Activated CD4-positive, alpha-beta T cell treated with anti-CD3 and anti-CD28 coated beads for 1 hour (primary cell): ENCODE measurements at places on chromosomes 1 and 21.
A peak's percentile ranks its signal among the peaks of the same experiment; 100 is the strongest.

DNA sequence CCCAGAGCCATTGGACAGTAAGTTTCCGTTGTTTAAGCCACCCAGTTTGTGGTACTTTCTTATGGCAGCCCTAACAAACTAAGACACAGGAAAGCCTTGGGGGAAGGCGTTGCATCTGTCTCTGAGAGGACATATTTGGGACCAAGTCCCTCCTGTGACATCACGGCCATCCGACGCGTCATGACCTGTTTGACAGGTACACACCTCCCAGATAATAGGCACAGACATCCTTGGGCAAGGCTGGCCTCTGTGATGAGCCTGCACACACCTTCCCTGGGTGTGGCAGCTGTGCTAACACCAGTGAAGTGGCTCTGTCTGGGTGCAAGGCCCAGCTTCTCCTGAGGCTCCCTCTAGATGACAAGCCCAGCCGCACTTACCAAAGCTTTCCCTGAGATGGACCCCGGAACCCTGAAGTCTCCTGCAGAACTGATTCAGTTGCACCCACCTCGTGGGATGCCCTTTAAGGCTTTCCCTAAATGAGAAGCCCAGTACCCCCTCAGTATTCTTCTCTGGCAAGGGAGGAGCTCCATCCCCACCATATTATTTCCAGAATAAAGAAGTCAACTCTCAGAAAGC is 136.5 kb downstream of the ZSCAN20 start:
- no peak for DNase-seq

- DNase-seq, result no peak
Measured at GRCh38 chr1:28755701-28756100, 19.0 kb downstream of the YTHDF2 start.

DNA sequence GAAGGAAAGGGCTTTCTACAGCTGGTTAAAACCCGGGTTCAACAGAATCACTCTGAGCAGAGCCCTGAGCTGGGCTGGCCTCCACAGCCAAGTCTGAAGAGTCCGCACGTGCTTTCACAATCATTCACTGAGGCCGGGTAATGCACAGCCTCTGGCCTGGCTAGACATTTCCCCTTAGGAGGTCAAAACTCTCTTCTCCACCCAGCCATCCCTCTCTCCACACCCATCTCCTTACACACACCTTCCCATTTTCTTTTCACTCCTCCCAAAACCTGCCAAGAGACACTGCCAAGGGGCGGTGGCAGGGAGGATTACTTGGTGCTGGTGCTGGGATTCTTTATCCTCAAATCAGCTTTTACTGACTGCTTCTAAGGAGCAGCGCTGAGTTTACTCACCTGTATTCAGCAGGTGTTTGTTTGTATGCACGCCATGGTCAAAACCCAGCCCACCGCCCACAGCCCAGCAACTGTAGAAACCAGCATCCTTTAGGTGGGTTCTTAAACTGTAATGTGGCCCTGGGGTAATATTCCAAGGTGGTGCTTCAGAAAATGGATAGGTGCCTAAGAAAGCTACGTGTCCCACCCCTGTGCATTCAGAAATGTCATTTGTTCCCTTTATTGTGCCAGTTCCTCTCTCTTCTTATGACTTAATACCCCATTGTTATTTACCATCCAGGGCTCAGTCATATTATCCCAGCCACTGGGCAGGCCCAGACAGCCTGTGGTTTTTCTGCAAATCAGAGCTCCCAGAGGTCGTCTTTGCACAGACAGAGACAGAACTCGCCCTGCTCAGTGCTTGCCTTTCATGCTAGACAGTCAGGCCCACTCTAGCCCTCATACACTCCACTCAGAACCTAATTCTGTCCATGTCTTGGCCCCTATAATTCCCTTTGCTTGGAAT is 80.2 kb downstream of the ADSS2 start:
- DNase-seq, result no peak

DNA sequence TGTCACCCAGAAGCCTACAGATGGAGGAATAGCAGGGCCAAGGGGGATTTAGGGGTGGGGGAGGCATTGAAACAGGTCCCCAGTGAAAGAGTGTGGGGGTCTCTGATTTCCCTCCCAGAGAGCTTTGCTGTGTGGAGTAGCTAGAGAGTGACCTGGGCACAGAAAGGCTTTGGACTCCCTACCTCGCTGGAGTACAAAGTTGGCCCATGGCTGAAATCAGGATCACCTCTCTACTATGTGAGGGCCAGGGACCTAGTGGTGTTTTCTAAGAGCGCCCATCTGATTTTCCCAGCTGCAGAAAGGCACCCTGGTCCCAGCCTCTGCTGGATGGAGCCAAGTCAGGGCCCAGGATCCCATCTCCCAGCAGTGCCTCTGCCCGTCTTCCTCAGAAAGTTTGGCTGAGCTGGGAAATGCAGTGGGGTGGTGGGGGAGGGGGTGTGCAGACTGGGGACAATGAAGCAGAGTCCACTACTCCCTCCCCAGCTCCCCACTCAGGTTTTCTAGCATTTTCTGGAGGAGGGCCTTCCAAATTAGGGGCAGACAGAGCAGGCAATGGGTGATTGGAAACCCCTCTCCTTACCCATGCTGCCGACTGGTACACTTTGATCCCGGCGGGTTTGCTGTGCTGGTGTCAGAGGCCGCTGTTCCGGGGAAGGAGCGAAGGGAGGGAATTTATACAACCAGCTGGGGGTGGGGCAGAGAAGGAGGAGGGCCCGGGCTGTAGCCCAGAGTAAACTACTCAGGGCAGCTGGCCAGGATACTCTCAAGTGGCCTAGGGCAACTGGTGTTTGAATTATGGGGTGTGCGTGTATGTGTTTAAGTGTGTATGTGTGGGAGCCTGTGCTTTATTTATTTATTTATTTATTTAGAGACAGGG is at the start of gene SELENBP1:
SELENBP1 (minus strand) TSS at position 648 of the 877 bp plus-strand sequence; CDS start at position 584, 64 bp downstream.
- no peak for DNase-seq

DNA sequence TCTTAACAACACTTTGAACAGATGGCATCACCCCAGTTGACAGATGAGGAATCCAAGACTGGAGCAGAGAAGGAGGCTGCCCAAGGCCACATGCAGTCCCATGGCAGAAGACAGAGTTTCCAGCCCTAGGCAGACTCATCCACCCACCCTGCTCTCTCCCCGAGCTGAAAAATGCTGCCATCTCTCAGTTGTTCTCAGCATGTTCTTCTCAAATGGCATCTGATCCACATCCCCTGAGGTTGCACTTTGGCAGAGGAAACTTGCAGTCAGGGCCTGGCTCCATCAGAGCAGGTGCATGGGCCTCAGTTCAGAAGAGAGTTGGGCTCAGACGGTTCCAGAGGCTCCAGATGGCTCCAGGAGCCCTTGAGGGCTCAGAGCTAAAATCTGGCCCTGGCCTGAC is 709.4 kb downstream of the MATN1 start:
- no peak for DNase-seq

- peak; percentile 72 for DNase-seq
Measured at GRCh38 chr1:150281758-150282557, at the start of gene CIART. CIART (plus strand) TSS chr1:150282554; CDS start chr1:150283268, 714 bp downstream.
